Naive thymus-derived CD8-positive, alpha-beta T cell (primary cell): ENCODE measurements at places on chromosomes 16 and 17.

DNA sequence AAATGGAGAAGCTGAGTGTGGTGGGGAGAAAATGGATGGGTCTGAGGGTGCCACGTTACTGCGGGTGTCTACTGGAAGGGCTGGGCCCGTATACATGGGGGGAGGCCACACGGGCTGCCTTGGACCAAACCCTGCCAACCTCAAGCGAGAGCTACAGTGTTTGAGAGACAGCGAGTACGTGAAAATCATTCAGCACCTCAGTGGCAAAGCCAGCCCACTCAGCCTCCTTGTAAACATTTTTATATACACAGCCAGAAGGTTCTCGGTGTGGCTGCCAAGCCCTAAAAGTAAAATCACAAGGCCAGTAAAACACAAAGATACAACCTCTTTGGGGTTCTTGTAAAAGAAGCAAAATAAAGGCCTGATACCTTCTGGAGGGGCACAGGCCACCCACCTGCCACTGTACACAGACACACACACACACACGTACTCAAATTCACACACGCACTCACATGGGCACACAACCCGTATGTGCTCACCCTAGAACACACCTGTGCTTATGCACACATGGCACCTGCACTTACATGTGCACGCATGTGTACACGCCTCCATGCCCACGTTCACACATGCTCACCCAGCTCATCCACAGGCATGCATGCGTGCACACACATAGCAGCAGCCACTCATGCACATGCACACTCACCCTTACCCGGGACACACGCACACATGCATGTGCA is 102.8 kb downstream of the GSG1L start:
- DNase-seq, result no peak

DNA sequence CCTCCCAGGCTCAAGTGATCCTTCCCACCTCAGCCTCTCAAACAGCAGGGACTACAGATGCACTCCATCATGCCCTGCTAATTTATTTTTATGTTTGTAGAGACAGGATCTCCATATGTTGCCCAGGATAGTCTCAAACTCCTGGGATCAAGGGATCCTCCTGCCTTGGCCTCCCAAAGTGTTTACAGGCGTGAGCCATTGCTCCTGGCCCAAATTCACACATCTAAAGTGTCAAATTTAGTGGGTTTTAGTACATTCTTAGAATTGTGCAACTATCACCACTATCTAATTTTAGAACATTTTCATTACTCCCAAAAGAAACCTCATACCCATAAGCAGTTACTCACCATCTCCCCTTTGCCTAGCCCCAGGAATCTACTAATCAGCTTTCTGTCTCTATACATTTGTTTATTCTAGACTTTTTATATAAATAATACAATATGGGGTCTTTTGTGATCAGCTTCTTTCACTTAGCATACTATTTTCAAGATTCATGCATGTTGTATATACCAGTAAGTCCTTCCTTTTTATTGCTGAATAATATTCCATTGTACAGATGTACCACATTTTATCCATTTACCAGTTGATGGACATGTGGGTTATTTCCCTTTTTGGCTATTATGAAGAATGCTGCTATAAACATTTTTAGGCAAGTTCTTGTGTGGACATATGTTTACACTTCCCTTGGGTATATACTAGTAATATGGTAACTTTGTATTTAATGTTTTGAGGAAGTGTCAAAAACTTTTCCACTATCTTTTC is 25.1 kb upstream of the ITGA2B start:
- no peak for DNase-seq

GRCh38 chr17:80645706-80646325 is 101.2 kb downstream of the RPTOR start:
- no peak for DNase-seq

DNA sequence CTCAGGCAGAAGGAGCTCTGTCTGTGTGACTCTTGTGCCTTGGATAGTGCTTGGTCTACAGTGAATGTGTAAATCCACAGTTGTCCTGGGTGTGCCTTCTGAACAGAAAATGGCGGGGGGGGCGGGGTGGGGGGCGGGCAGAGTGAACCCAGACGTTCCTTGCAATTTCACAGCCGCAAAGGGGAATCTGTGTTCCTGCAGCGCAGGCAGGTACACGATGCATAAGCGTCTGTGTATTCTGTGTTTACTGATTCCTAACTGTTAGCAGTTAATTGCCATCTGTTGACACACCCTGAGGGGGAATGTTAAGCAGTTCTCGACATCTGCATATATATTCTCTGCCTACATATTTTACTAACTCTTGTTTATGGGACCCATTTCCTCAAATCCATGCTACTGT is 123.5 kb upstream of the ZFHX3 start:
- no peak for DNase-seq

- no peak for DNase-seq
These were observed 28.0 kb downstream of the ZCCHC14 start for GRCh38 chr16:87464691-87465300.

GRCh38 chr17:72602517-72603419 is 481.9 kb downstream of the SOX9 start:
- DNase-seq, result no peak

GRCh38 chr16:85479972-85480726 is 133.0 kb upstream of the GSE1 start:
- DNase-seq, result no peak

GRCh38 chr16:4513086-4513860 is 25.3 kb downstream of the CDIP1 start:
- no peak for DNase-seq

DNA sequence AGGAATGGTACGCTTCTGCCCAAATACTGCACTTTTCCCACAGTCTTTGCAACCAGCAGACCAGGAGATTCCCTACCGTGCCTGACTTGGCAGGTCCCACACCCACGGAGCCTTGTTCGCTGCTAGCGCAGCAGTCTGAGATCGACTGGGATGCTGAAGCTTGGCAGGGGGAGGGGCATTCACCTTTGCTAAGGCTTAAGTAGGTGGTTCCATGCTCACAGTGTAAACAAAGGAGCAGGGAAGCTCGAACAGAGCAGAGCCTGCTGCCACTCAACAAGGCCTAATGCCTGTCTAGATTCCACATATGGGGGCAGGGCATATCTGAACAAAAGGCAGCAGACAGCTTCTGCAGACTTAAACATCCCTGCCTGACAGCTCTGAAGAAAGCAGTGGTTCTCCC is 107.2 kb upstream of the TMEM97 start:
- DNase-seq, result no peak

DNA sequence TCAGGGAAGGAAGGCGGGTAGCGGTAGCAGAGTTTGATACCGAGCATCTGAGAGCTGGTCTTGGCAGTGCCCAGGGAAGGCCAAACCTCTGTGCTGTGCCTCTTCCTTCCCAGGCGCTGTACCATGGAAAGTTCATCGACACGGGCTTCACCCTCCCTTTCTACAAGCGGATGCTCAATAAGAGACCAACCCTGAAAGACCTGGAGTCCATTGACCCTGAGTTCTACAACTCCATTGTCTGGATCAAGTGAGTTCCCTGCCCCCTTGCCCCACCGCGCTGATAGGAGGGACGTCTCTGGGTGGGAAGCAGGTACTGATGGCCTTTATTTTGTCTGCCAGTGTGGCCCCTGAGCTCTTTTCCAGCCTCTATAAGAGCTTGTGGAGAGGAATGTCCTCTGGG is 15.4 kb upstream of the CLEC18A start:
- DNase-seq, result no peak

DNA sequence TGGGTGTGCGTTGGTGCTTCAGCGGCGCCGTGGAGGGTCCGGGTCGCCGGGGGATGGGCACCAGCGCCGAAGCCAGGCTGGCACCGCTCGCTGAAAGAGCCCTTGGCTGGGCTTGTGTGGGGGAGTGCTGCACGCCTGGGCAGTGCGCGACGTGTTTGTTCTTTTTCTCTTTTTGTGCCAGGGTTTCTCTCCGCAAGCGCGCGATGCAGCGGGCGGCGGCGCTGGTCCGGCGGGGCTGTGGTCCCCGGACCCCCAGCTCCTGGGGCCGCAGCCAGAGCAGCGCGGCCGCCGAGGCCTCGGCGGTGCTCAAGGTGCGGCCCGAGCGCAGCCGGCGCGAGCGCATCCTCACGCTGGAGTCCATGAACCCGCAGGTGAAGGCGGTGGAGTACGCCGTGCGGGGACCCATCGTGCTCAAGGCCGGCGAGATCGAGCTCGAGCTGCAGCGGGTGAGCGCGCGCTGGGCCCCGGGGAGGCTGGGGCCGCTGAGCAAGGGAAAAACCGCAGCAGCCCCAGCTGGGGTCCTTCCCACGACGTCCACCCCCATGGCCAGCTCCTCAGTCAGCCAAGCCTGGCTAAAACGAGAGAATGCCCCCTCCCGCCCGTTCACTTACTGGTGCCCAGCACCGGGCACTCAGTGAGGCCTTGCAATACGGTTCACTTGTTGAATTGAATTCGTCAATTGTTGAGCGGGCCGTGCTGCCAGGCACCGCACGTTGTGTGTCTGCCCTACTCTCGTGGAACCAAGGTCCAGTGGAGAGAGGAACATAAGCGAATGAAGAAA is 541 bp downstream of the GPT2 start:
- DNase-seq, result no peak

DNA sequence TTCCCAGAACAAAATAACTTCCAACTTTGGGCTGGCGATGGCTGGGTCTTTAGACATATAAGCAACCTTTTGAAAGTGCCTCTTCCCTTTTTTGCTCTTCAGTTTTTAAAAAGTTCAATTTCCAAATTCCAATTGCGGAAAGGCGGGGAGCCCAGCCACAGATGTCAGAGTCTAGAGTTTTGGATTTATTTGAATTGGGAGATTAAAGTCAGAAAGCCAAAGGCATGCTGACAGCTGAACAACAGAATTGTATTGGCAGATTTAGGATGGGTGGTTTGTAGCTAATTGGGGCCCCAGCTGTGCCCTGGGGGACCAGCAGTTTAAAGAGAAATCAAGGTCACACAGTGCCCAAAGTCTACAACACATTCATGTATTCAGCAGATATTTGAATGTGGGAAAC is 10.5 kb downstream of the YPEL2 start:
- no peak for DNase-seq

- DNase-seq, result no peak
These were observed 2.1 kb downstream of the CCL4L2 start for GRCh38 chr17:36212966-36213365.

DNA sequence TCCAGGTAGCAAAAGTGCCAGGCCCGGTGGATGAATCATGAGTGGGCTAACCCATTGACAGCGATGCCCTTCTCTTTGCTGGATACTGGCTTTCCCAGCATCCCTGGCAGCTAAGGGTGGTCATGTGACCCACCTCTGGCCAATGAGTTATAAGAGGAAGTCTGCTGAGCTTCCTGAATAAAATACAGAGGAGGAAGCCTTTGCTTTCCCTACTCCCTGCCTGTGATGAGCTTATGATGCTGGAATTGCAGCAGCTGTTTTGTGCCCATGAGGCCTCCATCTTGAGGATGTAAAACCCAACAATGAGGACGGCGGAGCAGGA is 15.0 kb upstream of the ATP2A3 start:
- DNase-seq, result no peak

GRCh38 chr16:13014476-13014875 is 113.1 kb downstream of the SHISA9 start:
- no peak for DNase-seq

DNA sequence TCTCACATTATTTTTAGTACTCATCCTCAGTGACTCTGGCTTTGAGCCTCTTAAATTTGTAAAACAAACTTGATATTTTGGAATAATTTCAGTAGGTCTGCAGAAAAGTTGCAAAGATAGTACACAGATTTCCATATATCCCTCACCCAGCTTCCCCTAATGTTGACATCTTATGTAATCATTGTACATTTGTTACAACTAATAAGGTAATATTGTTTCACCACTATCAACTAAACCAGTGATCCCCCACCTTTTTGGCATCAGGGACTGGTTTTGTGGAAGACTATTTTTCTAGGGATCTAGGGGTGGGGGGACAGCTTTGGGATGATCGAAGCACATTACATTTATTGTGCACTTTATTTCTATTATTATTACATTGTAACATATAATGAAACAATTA is 391.2 kb downstream of the CA10 start:
- no peak for DNase-seq

DNA sequence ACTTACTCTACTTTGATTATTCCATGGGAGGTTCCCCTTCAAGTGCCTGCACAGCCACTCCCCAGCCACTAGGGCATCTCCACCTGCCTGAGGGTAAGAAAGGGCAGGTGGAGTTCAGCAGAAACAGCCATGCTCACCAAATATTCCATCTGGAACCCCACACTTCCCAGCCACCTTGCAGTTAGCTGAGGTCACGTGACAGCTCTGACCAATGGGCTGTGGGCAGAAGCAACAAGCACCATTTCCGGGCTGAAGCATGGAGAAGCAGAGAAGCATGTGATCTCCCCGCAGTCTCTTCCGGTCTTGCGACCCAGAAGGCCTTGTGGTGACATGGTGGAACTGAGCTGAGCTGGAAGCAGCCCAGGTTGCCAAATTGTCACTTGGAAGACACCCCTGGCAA is 108.6 kb downstream of the CCT6B start:
- no peak for DNase-seq

DNA sequence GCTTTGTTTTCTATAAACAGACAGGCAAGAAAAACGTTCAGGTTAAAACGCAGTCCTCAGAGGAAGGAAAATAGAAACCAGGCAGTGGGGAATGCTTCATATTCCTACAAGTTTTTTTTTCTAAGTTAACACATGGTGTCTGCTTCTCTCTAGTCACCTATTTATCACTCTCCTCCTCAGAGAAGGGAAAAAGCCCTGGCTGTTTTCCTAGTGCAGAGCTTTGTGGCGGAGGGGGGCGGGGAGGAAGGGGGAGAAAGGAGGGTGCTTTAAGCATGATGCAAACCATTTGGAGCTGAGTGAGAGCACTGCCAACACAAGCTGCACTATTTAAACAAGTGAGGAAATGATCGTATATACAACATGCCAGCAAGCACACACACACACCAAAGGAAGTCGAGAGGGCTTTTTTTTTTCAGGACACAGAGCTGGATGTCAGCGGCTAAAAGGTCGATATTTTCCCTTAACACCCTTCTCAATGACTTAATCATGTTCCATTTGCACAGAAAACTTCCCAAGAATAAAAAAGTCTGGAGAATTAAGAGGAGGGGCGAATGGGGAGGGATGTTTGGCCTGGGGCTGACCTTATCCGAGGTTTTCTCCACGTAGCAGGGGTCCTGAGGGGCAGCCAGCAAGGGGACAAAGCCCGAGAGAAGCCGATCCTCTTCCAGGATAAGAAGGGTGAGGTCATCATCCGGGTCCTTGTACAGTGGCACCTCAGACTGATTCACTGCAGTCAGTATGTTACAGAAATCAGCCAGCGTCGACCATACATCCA is 117.4 kb downstream of the HIC1 start:
- DNase-seq, result no peak

DNA sequence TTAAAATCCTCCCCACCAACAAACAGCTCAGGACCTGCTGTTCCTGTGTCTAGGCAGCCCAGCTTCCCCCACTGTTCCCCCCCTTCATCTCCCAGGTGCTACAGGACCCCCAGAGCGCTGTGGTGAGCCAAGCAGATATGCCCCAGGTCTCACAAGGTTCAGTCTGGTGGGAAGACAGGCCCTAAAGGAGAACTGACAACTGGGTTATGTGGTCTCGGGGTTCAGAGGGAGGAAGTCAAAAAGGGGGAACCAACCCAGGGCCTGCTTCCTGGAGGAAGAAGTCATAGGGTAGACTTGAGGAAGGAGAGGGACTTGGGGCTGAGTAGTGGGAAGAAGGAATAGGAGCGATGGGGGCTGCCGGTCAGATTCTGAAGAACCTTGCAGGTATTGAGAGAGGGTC is 2.6 kb downstream of the RIPOR1 start:
- no peak for DNase-seq
